ENCODE measurements at places on chromosomes 3 and 15. TPM values are rescaled to one million over a fixed set of nuclear protein-coding genes. Genes with fewer than 3 reads are reported as not detected.
A peak's percentile ranks its signal among the peaks of the same experiment; 100 is the strongest.

GHSR gene
- polyA plus RNA-seq = not detected

GRCh38 chr3:33054100-33055092, 42.5 kb downstream of the GLB1 start:
- DNase-seq = no peak

CELF6 gene
- 0.16 TPM for polyA plus RNA-seq

CHRNA7 gene
- polyA plus RNA-seq = 0.05 TPM

TMEM207 gene
- not detected for polyA plus RNA-seq

DNA sequence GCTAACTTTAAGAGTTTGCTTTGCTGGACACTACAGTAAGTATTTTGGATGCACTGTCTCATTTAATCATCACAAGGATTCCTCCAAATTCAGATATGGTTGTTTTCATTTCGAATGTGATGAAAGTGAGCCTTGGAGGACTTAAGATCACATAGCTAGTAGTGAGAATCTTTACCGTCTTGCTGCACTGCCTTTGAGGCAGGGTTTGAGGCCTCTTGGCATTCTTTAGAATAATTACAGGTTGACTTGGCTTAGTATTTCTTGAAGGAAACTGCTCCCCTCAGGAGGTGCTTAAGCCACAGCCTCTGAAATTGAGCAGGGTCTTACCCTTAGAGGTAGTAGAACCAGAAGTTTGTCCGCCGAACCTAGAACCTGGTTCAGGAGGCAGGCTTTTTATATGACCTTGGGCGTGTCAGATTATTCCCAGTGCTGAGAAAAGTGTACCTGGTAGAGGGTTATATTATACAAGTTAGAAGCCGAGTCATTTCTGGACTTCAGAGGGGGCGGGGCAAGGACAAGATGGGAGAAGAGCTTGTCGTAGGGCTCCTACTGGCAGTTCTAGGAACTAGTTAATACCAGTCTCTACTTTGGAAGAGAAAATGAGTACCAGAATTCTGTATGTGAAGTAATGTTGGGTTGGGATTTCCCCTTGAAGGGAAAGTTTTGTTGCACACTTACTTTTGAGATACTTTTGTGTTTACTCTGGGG, 1.1 kb downstream of the TFG start:
- no peak for DNase-seq

DNA sequence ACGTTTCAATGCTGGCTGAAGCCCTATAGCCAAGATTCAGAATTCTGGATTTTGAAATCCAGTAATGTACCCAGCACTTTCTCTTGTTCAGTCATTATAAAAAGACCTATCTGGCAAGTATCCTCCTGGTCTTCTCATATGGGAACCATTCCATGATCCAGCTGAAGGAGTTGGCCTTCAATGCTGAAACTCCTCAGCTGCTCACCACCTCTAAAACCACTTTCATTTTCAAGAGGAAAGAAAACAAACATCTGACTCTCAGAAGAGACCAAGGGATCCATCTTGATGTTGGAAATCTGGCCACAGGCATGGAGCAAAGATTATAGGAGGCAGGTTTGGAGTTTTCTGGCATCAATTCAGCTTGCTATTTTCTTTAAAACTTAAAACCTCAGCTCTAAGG, 235.4 kb downstream of the FMN1 start:
- DNase-seq = no peak

DNA sequence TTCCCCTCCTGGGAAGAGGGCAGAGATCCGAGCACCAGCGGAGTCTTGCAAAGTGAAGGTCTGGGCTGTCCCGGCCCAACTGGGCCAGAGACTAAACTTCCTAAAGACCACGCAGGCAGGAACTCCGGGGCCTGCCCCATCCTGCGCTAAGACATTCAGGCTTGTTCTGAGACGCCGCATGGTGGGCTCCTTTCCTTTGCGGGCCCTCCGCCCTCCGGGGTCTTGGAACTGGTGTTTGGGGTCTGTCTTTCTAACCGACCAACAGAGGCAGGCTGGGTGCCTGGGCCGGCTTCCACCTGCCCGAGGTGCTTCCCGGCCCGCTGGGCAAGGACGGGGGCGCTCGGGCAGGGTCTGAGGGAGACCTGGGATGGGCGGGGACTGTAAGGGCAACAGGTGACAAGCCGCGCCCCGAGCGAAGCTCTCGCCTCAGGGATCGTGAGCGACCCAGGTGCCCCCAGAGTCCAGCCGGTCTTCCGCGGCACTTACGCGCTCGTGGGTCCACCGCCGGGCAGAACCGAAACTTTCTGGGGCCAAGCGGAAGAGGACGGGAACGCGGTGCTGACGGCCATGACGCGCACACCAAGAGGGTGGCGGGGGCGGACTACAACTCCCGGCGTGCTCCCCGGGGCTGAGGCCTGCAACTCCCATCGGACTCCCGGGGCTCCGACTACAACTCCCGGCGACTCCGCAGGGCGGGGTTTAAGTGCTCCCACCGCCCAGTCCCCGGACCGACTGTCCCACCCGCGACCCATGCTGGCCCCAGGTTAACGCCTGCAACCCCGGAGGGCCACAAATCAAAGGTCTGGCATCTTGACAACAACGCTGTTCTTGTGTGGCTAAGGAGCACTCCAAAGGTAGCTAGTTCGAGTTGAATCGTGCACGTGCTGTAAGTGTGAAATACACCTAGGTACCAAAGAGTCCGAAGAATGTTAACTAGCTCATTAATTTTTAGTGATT, at the start of gene FYCO1:
Gene FYCO1, minus strand, starts transcription at position 589 of the 957 bp plus-strand sequence. CDS start 10,914 bp downstream, outside the sequence.
- peak; percentile 43 for DNase-seq

DNA sequence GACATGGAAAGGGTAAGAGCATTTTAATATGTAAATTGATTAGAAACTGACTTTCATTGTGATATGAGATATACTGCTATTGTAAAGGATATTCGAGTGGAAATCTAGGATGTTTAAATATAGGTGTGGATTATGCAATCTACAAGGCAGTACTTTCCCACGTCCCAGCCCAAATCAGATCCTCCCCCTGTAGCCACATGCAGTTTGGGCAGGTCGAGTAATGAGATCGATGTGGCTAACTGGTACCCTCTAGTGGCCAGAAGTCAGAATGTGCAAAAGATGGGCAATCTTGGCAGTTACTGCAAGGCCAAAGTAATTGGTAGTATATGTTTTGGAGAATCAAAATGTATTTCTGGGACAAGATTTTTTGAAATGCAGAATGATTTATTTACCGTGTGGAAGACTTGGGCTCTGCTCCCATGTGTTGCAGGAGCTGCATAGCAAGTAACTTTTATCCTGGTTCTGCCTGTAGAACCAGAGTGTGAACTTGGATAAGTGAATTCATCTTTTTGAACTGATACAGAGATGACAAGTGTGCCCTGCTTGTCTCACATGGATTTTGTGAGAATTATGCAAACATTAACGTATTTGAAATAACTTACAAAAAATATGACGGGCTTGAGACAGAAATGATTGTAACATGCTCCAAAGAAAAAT, 94.5 kb upstream of the ADAMTSL3 start:
- DNase-seq = no peak

INO80 gene
- 4.3 TPM for polyA plus RNA-seq

GRCh38 chr15:39392469-39393047, 188.3 kb upstream of the THBS1 start:
- DNase-seq = no peak

DNA sequence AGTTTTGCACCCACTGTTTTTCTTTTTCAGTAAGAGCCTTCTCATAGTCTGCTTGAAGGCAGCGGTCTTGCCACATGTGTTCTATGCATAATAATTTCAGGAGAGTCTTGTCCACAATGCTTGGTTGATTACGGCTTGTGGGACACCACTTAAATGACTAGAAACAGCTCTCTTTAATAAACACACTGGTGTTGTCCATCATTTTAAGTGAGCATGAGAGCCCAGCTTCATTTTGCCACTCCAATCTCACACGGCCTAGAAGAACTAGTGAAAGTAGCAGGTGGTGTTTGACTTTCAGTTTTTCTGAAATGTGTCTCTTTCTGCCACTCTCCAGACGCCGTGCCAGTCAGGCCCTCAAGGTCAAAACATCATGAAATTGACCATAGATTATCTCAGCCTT, 292.1 kb downstream of the LPP start:
- no peak for DNase-seq

GRCh38 chr15:93987068-93987467, 244.3 kb upstream of the MCTP2 start:
- DNase-seq = no peak

- DNase-seq = no peak
These were observed 80.4 kb downstream of the ADAM10 start for GRCh38 chr15:58669108-58669507.

DNA sequence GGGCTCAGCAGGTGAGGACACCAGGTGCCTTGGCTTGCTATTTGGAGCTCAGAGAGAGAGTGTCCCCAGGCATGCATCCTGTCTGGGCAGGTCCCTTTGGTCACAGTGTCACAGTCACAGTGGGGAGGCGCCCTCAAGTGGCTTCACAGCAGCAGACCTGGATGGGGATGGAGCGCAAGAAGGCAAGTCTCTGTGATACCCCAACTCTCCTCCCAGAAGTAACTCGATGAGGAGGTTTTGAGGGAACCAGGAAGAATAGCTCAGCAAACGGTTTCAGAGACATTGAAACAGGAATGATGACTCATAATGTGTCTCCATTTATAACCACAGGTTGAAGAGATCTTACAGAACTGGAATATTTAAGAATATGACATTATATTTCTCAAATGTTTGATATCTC, 66.5 kb upstream of the SH3GL3 start:
- no peak for DNase-seq

DNA sequence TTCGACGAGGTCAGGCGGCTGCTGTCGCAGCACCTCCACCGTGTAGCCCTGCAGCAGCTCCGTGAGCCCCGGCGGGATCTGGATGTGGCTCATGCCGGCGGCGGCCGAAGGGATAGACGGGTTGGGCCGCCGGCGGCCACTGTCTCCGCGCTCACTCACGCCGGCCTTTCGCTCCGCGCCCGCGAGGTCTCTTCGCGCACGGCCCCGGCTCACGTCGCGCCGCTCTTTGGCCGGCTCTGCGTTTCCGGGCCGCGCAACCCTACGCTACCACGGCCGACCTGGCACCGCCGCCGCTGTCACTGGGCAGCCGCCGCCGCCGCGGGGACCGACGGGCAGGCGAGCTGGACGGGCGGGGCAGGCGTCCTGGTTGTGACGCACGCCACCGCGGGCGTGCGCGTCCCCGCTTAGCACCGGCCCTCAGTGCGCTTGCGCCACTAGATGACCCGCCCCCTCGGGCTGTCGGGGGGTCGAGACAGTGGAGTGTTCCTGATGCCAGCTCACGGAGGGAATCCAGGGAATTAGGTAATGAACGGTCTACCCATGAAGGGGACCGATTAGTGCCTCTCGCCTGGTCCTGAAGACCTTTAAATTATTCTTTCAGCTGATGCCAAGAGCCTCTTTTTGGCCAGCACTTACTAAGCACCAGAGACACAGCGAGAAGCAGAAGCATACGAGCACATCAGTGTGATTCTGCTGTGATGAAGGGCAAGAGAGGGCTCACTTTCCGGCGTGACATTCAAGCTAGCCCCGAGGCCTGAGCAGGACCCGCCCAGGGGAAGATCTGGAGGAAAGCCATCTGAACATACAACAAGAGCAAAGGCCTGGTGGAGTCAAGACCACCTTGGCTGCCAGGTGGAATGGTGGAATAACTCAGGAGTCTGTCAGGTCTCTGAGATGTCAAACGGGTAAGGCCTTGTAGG, at the start of gene PRKAR2A:
Gene PRKAR2A, minus strand, starts transcription at position 371 of the 920 bp plus-strand sequence. Its CDS starts 278 bp downstream, at position 93.
- no peak for DNase-seq

GRCh38 chr15:79329171-79329611, 18.3 kb downstream of the TMED3 start:
- DNase-seq = no peak

DNA sequence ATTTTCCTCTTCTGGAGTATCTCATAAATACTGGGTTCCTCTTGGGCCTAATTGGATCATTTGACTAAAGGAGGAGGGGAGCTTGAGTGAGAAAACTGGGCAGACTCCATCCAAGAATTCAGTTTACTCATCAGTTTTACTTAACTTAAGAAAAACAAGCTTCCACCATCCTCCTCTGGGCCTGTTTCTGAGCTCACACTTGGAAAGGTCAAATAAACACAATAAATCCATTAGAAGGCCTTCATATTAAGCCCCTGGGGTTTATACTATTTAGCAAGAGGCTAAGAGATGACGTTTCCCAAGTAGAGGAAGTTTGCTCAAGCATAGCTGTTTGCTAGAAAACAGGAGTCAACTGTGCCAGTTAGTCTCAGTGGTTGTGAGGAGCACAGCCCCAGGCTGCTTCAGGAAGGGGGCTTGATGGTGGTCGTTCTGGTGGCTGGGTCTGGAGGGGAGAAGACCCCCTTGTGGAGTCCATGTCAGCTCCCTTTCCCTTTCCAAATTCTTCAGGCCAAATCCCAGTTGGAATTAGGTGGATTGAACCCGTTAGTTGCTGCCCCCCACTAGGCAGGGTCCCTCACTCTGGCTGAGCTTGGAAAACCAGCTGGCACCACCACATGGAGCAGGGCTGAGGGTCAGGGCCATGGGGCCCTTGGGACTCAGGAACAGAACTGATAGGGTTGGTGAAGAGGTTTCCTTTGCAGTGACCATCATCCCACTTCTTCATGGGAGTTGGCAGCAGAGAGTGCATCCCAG, 64.8 kb downstream of the SPSB4 start:
- DNase-seq = no peak

DNA sequence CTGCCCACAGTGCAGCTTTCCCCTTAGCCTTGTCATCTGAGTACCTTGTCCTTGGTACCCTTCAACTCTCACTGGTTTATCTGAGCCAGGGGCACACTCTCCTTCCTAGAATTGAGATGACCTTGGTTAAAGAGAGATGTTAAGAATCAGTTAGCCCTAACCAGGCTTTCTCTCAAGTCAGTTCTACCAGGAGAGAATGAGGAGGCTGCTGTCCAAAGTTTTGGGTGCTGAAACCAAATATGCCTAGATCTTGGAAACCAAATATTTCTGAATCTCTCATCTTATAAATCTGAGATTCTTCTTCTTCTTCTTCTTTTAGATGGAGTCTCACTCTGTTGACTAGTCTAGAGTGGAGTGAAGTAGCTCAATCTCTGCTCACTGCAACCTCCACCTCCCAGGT, 12.0 kb upstream of the CTXND1 start:
- no peak for DNase-seq

Data from BJ (cell line).